ENCODE measurements at places on chromosomes 2 and 18.

DNA sequence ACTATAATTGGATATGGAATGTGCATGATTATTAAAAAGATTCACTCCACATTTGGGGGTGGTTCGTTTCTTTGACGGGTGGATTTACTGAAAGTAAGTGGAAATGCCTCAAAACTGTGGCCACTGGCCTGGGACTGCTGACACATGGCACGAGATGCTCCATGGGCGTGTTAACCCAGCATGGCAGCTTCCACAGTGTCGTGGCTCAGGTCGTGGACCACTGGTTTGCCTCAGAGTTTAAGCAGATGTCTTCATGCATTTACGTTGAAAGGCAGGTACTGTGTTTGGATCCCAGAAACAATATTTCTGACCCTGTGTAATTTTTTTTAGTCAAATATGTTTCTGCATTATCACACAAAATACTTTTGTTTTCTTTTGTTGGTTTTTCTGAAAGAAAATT is 242.0 kb downstream of the GBX2 start:
- DNase-seq = no peak

DNA sequence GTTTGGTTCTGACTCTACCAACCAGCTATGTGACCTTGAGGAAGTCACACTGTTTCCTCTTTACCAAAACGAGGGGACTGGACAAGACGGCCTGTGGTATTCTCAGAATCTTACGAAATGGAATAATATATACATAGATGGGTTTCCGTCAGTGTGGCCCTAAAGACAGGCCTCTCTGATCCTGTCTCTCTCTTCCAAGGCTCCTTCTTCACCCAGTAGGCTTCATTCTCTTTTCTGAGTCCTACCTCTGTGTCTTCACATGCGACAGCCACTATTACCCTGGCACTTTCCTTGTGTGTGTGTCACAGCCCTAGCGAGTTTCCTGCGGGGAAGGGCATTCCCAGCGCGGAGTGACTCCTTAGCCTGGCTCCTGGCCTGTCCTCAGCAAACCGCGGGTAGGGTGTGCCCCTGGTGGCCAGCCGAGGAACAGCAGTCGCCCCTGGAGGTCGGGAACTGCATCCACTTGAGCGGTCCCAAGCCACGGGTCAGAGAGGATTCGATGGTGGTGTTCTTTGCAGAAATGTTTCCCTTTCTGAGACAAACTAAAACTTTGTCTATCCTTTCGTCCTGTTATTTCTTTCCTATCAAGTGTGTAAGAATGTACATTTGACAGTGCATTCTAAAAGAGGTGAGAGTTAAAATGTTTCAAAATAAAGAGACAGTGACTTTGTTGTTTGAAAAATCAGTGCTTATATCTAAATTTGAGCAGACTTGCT is 63.3 kb downstream of the RAB31 start:
- peak; percentile 9 for DNase-seq

DNA sequence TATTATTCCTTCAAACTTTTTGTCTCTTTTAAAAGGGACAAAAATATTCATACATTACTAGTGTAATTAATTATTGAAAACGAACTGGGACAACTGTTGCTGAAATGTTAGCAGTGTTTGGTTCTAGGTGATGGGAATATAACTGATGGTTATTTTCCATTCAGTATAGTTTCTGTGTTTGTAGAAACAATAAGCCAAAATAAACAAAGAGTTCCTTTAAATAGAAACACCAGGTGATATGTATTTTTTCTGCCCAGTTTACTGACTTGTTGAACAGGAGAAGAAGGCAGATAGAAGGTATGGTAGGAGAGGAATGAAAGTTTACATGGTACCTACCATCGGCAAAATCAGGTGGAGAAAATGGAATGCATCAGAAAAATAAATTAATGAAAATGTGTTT is 74.2 kb downstream of the LYPD6B start:
- DNase-seq = no peak

- DNase-seq = no peak
Measured at GRCh38 chr18:79779700-79780190, 18.0 kb upstream of the KCNG2 start.

GRCh38 chr2:209619782-209620181 is 151.8 kb upstream of the UNC80 start:
- no peak for DNase-seq

GRCh38 chr2:97722227-97722626 is 8.9 kb downstream of the ZAP70 start:
- no peak for DNase-seq

- no peak for DNase-seq
Measured at GRCh38 chr2:3268705-3269029, 109.0 kb downstream of the EIPR1 start.

Data from T follicular helper cell (primary cell).